Activated T-helper 1 cell treated with anti-CD3 and anti-CD28 coated beads, Interleukin-2, amount 50 U/mL, for 16 hours (primary cell): ENCODE measurements at places on chromosomes 5 and 9.

DNA sequence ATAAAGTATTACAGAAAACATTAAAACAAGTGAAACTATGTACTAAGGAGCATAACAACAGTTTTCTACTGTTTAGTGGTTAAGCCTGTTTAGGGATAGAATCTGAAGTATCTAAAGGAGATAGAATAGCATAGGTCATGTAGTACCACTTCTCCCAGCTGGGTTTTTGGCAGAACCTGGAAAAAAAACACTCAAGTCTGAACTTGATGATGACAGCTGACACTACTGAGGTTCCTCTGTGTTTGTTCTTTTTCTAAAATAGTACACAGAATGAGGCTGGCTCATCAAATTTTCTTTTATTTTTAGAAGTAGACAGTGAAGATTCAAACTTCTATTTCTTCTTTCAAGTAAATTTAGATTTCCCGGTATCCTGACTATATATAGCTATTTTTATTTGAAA is 203.8 kb upstream of the ACO1 start:
- DNase-seq = no peak

GRCh38 chr9:74952201-74953151 is at the start of gene C9orf40:
Gene C9orf40 (minus strand): TSS chr9:74952912. CDS start chr9:74952611, 301 bp downstream.
- peak; percentile 84 for DNase-seq

DNA sequence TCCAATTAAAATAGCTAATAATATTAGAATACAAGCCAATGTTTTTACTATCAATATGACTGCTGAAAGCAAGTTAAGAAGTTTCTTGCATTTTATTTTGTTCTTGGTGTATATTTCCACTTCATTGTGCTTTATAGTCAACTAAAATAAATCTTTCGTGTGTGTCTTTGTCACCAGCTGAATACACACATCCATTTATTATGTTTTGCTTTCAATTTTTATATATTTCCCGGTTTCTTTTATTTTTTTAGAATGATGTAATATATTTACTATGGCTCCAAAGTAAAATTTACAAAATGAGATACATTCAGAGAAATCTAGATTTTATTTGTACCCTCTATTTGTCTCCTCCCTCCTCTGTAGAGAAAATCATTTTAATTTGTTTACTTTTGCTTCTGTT is 495.9 kb upstream of the PAPPA start:
- no peak for DNase-seq

DNA sequence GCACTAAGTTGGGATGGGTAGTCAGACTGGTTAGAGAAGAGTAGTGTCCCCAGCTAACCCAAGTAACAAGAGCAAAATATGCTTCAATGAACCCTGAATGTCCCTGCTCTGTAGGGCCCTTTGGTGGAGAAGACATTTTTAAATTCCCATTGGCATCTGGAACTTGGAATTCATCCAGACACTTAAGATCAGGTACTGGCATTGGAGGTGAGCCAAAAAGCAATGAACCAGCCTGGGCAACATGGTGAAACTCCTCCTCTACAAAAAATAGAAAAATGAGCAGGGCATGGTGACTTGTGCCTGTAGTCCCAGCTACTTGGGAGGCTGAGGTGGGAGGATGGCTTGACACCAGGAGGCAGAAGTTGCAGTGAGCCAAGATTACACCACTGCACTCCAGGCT is 58.9 kb upstream of the ZNF618 start:
- DNase-seq = no peak

- DNase-seq = no peak
These were observed 23.5 kb downstream of the NTNG2 start for GRCh38 chr9:132185073-132186009.

DNA sequence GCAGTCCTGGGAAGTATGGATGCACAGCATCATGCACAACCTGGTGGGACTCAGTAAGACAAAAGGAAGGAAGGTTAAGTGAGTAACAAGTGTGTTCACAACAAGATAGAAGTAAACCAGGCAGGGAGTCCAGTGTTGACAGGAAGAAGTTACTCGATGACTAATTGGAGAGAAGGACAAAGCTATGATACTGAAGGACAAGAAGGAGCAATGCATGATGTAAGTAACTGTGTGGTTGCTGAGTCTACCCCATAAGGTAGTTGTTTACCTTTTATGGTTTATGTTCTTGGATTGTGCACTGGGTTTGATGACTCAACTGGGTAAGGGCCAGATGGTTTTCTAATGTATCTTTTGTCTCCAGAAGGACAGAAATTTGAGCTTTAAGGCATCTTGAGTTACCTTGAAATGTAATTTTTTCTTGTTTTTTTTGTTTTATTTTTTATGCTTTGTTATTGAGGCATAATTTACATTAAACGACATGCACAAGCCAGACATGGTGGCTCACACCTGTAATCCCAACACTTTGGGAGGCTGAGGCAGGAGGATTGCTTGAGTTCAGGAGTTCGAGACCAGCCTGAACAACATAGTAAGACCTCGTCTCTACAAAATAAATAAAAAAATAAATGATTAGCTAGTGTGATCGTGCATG is 89.2 kb upstream of the CAST start:
- DNase-seq = no peak

DNA sequence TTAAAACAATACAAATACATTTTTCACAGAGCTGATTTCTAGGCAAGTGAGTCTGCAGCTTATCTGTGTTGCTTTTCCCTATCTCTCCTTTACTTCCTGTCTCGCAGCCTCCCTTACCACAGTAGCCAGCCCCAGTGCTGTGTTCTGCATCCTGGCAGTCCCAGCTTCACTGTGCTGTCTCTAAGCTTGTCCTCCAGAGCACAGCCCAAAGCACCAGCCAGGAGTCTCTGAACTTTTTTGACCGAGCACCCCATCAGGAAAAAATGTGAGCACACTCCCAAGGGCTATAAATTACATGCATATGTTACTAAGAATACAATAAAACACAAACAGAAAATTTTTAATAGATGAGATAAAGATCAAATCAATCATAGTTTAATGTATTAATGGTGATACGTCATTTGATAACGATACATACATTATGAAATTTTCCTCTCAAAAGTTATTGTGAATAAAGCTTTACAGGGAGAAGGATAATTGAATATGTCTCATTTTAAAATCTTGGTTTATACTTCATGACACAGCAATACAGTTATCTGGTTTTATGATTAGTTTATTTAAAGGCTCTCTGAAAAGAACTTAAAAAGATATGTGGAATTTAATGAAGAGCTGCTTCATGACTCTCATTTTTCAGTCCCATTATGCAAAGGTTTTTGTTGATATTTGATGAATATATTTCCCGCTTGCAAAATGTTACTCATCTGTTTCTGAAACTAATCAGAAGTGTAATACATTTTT is 7.3 kb upstream of the RHOBTB3 start:
- DNase-seq = no peak

DNA sequence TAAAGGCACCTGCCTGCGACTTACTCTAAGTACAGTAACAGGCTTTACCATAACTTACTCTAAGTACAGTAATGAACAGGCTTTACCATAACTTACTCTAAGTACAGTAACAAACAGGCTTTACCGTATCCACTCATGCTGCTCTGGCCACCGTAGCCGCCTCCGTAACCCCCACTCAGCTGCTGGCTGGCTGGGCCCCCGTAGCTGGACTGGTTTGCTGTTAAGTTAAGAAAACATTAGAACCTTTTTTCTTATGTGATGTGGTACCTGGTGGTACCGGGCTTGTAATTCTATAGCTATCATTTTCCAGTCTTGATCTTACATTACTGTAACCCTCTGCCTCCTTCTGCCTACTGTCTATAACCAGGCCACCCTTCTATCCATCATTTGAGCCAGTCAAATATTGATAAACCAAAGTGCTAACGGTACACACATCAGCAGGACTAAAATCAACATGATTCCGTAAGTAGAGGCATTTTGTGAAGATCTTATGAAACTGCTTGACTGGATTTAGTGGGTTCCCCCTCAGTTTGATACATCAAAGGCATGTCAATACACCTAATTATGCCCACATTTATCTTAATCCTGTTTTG is 7.4 kb downstream of the HNRNPH1 start:
- DNase-seq = no peak

- no peak for DNase-seq
These were observed 18.8 kb upstream of the SPEF2 start for GRCh38 chr5:35598707-35599370.

GRCh38 chr5:177973066-177973635 is 22.9 kb downstream of the PROP1 start:
- no peak for DNase-seq

DNA sequence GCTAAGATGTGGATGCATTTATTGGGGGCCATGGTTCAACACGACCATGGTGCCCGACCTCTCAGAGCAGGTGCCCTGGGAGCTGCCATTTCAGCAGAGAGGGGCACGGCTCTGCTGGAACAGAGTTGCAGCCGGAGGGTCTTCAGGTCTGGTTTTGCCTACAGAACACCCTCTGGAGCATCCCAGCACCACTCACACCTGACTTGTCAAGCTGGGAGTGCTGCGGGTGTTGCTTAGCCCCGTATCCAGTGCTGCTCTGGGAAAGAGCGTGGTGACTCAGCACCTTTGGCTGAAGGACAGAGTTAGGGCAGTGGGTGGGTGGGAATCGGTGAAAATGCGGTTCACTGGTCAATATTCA is 36.5 kb upstream of the IRX4 start:
- no peak for DNase-seq

- DNase-seq = no peak
These were observed 60.3 kb upstream of the DNAH5 start for GRCh38 chr5:14004598-14005394.

- DNase-seq = peak; percentile 72
These were observed 8.2 kb downstream of the RPP25L start for GRCh38 chr9:34603610-34604231.

DNA sequence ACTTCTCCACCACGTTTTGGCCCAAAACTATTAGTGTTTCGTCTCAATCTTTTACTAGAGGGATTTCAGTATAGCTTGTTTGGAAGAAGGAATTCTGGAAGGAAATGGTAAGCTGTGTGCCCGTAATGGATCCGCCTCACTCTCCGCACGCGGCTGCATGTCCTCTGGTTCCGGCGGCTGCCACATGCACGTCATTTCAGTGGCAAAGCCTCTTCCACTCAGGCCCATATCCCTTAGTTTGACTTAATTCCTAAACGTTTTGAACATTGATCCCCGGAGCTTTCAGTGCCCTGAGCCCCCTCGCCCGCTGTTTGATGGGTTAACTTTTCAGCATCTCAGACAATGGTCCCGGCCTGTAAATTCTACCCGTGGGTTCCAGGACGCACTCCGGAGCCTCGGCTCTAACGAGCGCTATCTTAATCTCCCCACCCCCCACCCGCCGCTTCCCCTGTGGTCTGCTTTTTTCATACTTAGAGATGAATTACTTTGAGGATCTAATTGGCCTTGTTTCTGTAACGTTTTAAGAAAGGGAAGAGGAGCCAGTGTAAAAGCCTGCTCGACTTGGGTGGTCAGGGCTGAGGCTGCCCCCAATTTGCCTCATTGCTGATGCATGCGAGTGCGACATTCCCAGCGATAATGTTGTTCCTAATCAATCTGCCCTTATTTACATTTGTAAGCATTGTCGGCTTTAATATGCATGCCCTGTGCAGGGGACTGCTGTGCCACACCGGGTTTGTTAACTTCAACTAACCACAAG is 4.6 kb downstream of the PTCH1 start:
- no peak for DNase-seq

DNA sequence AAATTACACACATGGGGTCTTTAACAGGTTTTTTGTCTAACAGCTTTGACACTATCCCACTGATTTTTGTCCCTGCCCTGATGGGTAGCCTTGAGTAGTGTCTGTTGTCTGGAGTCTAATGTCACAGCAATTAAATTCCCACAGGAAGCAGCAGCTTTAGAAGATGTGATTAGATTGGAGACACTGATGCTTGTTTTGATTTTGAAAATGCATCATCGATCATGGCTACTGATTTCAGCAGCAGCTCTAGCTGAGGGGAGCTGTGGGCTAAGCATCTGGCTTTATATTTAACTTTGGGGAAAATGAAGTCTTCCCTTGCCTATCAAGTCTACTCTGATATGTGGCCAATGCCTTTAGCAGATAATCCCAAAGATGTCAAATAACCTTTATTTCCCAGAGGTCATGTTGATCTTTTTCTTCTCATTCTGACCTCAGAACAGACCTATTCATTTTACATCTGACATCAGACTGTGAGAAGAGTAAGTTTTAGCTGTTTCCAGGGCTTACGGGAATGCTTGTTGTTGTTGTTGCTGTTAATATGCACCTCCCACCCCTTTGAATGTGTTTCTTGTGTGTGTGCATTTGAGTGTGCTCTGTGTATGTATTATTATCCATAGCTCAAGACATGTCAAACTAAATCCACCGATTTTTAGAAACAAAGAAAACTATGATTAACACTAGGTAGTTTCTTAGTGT is 704.9 kb upstream of the NUDT12 start:
- no peak for DNase-seq

GRCh38 chr9:100557053-100557452 is 20.8 kb upstream of the CAVIN4 start:
- DNase-seq = no peak

GRCh38 chr9:111799915-111800526 is 5.3 kb upstream of the SHOC1 start:
- DNase-seq = no peak

GRCh38 chr5:80618438-80618837 is 36.0 kb upstream of the MSH3 start:
- DNase-seq = no peak

- DNase-seq = no peak
These were observed 281.3 kb downstream of the ARHGAP26 start for GRCh38 chr5:143051244-143052058.

DNA sequence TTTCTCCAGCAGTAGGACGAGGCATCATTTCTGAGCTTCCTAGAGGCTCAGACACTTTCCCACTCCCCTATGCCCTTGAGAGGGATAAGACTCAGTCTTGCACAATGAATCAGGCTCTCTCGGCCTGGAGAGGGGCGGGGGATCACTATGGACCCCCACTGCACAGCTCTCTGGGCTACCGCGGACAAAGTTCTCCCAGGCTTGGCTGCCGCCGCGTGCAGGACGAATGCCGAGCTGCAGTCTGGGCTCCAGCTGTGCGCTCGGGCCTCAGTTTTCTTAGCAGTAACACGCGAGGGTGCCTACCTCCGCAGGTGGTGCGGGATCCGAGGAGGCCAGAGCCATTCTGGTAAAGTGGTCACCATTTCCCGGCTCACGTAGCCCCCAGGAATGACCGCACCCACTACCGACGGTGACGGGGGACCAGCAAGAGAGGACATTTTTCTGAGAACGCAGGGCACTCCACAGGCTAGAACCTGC is 3.4 kb upstream of the MYORG start:
- DNase-seq = no peak
